ENCODE measurements at places on chromosomes 13 and 19.
A peak's percentile ranks its signal among the peaks of the same experiment; 100 is the strongest.

DNA sequence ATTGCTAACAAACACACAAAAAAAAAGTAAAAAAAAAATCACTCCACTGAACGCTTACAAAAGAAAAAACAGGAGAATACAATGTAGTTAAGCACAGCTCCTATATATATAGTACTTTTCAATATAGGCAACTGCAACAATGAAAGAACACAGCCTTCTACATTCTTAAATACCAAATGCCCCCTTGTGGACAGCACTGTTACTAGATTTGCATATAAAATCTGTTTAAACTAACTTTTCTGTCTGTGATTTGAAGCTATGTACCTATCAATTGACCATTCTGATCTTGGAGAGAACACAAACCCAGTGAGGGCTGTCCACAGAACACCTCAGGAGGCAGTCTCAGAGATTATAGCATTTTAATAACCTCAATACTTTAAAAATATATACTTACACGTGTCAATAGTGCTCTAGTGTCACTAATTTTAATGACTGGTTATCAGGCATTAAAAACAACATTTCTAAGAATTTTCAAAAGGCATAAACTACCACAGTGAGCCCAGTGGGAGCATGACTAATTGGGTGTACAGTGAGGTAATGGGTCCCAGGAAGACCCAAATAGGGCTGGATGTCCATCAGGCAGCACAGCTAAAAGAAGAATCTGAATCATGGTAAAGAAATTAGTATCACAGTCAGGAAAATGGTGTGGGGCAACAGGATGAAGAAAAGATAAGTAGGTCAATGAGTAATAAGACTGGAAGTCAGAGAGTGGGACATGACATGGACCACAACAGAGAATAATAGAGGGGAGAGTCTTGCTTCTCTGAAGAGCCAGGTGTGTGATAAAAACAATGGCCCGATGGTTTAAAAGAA, 22.2 kb downstream of the CCDC169 start:
- DNase-seq: peak; percentile 4

GRCh38 chr13:102628559-102628958, 31.8 kb downstream of the TPP2 start:
- no peak for DNase-seq

GRCh38 chr13:102233566-102234208, 168.2 kb downstream of the FGF14 start:
- no peak for DNase-seq

DNA sequence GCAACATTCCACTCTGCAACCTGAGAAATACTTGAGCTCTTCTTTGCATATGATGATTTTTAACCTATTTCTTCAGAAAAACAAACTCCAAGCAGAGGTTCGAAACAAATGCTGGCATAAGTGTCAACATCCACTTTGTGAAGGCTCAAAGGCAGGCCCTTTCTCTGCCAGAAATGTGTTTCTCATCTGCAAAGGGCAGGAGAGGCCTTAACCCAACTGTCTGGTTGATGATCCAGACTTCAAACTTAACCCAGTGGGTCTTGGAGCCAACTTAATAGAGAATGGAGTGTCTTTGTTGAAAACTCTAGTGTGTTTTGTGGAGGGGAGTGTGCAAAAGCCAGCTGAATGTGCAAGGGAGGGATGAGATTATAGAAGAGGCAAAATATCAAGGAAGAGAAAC, 28.3 kb upstream of the ZNF507 start:
- DNase-seq: no peak

DNA sequence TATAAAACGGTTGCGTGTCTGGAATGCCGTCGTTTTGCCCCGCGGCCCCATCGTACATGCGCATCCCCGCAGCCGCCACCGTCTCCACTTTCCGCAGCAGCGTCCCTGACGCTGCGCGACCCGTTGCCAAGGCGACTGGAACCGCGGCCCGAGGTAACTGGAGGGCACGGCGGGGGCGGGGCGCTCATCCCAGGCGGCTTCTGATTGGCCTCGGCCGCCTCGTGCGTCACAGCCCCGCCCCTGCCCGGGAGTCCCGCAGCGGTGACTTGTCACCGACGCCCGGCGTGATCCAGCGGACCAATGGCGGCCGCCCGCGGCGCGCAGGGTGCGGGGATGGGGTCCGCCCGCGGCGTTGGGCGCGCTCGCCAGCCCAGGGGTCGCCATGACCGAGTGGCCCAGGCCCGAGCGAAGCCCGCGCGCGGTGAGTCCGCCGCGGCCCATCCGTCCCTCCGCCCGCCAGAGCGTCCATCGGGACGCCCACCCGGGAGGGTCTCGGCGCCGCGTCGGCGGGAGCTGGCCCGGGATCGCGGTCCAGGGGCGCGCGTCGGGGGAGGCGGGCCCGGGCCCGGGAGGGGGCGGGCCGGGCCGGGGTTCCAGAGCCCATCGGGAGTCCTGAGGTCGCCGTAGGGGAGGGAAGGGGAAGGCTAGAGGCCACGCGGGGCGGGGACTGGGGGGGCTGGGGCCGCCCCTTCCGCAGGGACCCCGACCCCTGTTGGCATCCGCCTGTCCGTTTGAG, at the start of gene ZSCAN1:
Gene ZSCAN1 (plus strand): TSS at position 285 of the 736 bp plus-strand sequence. CDS start 3,812 bp downstream, outside the sequence.
- peak; percentile 64 for DNase-seq

DNA sequence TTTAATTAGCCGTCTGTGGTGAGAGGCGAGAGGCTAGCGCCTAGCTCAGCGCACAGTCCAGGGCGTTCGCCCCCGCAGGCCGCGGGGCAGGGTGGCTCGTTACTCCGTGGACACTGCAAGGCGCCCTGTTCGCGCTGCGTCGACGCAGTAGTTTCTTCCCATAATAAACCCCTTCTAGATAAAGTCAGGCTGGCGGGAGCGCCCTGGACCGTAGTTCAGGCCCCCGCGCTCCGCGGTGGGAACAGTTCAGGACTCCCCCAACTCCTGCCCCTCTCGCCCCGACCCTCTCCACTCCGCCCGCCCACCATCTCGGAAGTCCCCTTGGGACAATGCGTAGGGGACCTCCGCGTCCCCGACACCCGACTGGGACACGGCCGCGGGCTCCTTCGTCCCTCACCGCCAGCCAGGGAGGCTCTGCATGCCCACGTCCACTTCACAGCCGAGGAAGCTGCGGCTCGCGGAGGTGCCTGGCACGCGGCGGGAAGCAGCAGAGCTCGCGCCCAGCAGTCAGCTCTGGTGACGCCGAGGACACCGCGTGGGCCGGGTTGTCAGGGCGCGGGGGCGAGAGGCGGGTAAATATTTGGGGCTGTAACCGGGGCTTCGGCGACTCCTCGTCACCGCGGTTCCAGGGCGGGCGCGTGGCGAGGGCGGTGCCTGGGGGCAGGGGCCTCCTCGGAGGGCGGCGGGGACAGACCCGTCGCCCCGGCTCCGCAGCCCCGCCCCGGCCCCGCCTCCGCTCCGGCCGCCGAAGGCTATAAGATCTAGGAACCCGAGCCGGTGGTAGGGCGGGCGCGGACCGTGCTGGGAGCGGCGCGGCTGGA, at the start of gene RGCC:
Gene RGCC (plus strand): TSS at position 783 of the 821 bp plus-strand sequence. CDS start 158 bp downstream, outside the sequence.
- DNase-seq: peak; percentile 95

- DNase-seq: no peak
Measured at GRCh38 chr19:11136400-11137101, 19.0 kb downstream of the SPC24 start.

DNA sequence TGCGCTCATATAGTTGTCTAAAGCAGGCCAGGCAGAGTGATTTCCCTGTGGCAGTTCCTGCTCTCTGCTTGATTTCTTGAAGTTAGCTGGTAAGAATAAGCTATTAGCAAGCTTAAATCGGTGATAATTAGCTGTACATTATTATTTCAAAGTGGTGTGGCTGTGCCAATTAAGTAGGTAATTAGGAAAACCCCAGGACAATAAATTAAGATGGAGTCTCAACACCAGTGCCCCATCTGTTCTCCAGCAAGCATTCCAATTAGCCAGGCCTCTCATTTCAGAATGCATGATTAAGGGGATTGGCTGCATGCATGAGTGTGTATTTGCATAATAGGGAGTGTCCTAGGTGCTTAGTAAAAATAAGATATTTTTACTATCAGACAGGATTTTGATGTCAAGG, 342.3 kb downstream of the GPC5 start:
- no peak for DNase-seq

DNA sequence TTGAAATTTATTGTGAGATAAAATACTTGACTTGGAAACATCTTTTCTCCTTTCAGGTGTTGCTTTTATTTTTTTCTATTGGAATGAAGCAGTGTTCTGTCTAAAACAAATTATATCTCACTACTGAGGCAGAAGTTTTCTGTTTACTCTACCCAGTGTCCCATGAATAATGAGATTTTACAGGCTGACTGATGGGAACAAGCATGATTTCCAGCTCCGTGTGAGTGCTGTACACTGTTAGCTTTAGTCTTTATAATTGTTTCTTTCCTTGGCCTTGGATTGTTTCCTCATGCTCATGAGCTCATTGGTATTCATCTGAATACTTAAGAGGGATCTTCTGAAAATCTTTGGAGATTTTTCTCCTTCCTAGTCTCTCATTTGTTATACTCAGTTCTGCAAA, 2049.5 kb upstream of the PRR20A start:
- no peak for DNase-seq

DNA sequence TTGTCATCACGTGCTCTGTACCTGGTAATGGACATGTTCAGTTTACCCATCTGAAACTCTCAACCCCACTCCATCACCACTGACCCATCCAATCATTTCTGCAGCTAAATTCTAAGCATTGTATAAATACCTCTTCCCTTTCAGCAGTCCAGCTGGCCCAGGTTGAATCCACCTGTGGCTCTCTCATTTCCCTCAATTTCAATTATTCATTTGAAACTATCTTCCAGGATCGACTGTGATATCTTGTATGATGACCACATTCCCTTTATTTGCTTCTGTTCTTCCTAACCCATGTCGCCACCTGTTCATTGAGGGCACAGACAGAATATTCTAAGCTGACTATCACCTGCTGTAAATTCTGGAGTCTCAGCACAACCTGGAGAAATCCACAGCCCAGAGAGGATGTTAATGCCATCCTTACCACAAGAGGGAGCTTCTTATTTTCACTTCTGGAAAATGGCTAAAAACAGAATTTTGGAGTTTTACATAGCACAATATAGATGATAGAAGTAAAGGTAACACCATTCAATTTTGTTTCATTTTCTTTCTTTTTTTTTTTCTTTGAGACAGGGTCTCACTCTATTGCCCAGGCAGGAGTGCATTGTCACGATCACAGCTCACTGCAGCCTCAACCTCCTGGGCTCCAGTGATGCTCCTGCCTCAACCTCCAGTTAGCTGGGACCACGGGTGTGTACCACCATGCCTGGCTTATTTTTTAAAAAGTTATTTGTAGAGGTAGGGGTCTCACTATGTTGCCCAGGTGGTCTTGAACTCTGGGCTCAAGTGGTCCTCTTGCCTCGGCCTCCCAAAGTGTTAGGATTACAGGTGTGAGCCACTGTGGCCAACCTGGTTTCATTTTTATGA, 38.6 kb downstream of the ZNF823 start:
- peak; percentile 13 for DNase-seq

DNA sequence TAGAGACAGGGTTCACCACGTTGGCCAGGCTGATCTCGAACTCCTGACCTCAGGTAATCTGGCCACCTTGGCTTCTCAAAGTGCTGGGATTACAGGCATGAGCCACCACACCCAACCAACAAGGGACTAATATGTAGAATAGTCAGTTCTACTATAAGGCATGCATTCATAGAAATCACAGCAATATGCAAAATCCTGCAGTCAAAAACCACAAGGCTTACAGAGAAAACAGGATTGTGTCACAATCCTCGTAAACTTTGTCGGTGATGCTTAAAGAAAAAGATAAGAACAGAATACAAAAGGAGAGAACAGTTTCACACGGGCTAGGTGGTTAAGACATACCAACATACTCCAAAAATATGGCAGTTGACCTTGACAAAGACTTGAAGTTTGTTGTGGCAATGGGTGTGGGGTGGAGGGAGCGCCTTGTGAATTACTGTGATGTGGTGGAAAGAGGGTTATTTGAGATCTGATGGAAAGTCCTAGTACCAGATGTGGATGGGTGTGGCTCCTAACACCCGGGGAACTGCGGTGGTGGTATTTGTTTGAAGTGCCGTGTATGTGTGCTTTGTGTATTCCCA, 12.4 kb downstream of the NOSIP start:
- peak; percentile 68 for DNase-seq

- DNase-seq: no peak
Measured at GRCh38 chr13:55155046-55155445, 1985.7 kb upstream of the PRR20A start.

- no peak for DNase-seq
Measured at GRCh38 chr19:16788479-16788878, 40.7 kb upstream of the SIN3B start.

- DNase-seq: no peak
Measured at GRCh38 chr13:94217370-94217769, 262.1 kb downstream of the DCT start.

- DNase-seq: no peak
Measured at GRCh38 chr13:51178456-51179074, 43.6 kb upstream of the FAM124A start.

DNA sequence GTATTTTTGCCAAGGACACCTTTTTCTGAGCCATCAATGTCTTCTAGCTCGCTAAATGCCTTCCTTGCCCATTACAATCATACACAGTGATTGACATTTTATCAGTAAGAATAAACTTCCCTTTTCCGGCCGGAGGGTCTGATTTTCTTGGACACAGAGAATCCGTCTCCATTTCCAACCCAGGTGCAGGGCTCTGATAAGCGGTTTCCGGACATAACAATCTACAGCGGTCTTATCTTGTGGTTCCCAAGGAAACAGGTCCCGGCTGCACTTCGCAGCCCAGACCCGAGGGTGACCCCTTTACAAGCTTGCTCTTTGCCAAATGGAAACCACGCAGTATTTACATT, 5.1 kb upstream of the ZNF77 start:
- no peak for DNase-seq

DNA sequence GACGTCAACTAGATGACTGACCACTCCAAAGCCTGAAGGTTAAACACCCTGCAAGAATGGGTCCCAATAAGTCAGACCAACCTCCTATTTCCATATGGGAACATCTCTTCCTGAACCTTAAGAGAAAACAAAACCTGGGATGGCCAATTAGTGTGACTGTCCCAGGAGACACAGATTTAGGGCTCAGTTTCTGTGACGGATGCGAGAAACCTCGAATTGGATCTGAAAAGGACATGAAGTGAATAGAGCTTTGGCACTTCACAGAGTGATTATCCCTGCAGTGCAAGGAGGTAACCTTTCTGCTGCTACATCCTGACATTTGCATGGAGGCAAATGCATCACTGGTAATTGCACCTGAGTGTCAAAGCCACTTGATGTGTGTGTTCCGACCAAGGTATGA, 442.2 kb upstream of the KLF12 start:
- DNase-seq: no peak
